Esophagus squamous epithelium (tissue), 5 donors: ENCODE measurements at places on chromosomes 12 and 14.

DNA sequence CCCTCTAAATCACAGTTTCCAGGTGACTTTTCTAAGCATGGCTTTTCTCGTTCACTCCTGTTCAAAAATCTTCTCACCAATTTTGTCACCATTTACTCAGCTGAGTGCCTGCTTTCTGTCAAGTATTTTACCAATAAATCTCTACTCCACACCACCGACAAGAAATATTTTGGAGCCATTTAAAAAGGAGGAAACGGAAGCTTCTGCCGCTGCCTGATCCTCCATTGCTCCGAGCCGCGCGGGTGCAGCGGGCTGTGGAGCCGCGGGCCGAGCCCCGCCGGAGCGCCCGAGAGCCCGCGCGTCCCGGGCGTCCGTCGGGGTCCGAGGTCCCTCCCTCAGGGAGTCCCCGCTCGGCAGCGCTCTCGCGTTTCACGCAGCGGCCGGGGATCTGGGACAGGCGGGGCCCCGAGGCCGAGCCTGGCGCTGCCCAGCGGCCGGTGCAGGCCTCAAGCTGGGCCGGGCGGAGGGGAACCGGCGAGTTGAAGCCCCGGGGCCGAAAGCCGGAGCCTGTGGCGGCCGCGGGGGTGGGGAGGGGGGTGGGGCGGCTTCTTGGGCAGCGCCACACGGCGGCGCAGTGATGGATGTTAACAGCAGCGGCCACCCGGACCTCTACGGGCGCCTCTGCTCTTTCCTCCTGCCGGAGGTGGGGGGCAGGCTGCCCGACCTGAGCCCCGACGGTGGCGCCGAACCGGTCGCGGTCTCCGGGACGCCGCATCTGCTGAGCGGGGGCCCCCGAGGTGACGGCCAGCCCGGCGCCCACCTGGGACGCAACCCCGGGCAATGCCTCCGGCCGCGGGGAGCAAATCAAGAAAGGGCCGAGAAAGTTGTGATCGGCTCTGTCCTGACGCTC is 1.1 kb upstream of the HEBP1 start:
- peak; percentile 5 for DNase-seq

GRCh38 chr14:105065280-105066228 is at the start of gene GPR132:
Gene GPR132, minus strand, starts transcription at chr14:105065430. Its CDS starts 10,010 bp downstream, at chr14:105055420.
- peak; percentile 48 for DNase-seq

DNA sequence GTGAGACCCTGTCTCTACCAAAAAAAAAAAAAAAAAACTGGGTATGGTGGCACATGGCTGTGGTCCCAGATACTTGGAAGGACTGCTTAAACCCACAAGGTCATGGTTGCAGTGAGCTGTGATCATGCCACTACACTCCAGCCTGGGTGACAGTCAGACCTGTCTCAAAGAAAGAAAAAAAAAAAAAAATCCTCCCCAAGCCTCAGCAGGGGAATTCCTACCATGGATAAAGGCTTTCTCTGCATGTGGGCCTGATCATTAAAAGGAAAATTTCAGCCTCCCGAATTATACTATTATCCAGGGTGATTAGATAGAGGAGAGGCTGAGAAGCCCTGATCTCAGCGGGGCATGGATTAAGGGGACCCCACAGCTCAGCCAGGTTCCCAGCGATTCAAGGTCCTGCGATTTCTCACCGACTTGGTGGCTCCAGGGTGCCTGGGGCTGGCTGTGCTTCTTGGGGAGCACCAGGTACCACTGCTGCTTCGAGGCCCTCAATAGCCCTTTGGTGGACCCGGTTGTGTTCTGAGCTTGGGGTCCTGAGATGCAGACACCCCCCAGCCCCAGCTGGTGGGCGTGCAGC is 5.6 kb downstream of the SH2B3 start:
- DNase-seq: no peak

- no peak for DNase-seq
Observed at GRCh38 chr14:53701108-53701875, 255.3 kb downstream of the BMP4 start.

GRCh38 chr12:121916719-121917118 is 1.7 kb upstream of the CFAP251 start:
- DNase-seq: no peak

DNA sequence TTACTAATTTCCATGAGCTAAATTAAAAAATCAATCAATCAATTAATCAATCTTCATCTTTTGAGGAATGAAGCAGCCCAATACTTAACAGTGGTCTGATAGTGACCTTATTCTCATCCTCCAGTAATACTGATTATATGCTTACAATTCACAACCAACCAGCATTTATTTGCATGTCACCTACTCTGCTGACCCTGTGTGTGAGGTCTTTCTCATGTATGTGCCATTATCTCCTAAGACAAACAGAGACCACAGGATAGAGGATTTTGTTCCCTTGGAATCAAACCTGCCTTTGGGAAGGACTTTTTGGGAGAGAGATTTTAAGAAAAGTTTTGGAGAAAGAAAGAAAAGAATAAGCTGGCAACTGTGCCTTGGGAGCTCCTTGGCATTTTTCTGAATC is 197.2 kb downstream of the NRXN3 start:
- no peak for DNase-seq

DNA sequence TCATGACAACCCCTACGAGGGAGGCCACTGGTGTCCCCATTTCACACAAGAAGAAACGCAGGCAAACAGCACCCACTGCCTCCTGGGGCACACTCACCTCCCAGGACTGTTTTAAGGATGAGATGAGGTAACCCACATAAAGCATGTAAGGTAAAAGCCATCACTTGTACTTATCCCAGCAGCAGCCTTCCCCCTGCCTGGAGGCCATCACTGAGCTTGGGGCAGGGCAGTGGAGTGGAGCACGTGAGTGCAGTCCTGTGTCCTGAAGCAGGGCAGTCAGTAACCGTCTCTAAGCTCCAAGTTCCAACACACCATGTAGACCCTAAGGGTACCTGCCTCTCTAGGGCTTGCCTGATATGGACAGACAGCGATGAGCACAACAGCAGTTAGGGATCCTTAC is 1.7 kb downstream of the POLE start:
- no peak for DNase-seq

GRCh38 chr14:96261053-96261452 is 5.0 kb downstream of the BDKRB1 start:
- DNase-seq: no peak

DNA sequence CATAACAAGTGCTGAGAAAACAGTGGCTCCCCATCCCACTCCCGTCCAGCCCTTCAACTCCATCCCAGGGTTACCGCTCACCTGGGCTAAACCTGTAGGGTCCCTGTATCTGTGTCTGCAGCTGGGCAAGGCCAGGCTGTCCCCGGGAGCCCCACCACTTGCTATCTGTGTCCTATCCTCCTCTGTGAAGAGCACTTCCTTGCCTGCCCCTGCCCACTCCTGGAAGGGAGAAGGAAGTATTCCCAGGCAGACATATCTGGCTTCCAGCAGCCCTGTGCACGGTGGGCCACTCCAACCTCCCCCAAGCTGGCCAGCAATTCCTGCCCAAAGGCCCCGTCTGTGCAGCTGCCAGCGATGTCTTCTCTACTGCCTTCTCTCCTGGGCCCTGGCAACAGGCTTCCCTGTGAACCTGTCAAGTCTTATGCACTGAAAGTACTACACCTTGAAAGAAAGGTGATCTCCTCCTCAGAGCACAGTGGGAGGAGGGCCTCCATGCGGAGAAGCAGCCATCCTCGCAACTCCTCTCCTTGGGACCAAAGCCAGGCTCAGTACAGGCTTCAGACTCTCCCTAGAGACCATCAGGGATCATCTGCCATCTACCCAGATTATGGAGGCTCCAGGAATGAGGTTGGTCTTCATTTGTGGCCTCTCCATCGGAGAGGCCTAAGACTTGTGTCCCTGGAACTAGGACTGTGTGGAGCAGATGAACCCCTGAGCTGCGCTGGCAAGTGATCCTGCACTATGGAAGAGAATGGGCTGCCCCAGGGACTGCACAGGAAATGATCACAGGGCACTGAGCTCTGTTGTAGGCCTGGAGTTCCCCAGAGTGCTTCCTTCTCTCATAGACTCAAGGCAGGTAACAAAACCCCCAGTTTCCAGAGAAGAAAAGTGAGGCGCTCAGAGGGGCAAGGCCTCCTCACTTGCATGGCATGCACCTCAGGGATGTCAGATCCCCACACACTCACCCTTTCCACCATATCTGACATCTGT is 663.6 kb downstream of the BCL11B start:
- no peak for DNase-seq

DNA sequence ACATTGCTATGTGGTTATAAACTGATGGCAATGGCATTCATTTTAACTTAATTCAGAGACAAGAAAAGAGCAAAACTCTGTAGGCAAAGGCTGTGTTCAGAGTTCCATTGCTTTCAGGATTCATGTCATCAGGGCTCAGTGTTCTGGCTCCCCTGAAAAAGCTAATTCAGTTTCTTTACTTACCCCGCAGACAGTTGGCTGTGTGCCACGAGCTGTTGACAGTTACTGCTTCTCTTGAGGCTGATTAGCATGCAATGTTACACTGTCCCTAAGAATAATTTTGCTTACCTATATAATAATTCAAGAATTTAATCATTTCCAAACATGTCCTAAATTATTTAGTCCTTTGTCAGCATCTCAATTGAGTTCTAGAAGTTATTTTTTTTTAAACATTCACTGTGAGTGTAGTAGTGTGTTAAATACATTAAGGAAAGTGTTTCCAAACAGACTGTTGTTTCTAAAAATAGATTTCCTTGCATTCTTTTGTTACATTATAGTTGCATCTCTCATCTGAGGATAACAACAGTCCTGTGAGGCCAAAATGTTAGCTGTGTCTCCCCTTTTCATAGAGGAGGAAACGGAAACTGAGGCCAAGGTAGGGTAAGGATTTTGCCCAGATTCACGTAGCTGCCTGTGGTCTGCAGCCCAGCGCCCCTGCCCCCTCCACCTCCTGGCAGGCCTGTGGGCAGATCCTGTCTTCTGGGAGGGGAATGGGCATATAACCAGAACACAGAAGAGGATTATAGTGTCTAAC is 98.6 kb downstream of the PELI2 start:
- DNase-seq: no peak

DNA sequence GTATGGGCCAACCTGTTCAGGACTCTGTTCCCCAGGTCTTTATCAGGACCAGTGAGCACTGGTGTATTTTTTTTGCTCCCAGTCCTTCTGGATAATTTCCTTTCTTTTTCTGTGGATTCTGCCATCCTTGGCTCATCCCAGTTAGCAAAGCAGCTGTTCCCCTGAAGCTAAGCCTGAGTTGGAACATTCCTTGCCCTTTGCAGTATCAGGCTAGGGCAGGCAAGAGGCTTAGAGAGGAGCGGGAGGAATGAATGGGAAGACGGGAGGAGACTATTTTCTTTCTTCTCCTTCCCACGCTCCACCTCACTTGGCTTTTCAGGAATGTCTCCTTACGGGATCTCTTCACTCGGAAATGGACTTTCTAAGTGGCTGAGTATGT is 29.2 kb downstream of the ERG28 start:
- DNase-seq: no peak

- no peak for DNase-seq
Observed at GRCh38 chr12:121499929-121500793, 80.7 kb downstream of the KDM2B start.

- DNase-seq: no peak
Observed at GRCh38 chr12:89129167-89129870, 223.0 kb downstream of the DUSP6 start.

GRCh38 chr12:108665608-108666202 is 32.0 kb upstream of the SELPLG start:
- no peak for DNase-seq

DNA sequence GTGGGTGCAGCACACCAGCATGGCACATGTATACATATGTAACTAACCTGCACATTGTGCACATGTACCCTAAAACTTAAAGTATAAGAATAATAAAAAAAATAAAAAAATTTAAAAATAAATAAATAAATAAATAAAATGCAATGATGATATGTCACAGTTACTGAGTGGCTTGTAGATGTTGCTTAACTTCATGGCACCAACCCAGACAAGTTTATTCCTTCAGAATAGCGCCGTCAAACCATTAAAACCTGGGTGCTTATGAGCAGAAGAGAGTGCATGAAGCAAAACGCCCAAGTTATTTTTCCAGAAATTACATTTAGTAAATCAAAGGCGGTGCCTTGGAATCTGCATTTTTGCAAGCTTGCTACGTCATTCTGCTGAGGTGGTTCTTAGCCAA is 417.9 kb downstream of the AEBP2 start:
- DNase-seq: no peak

GRCh38 chr14:55028476-55028875 is 1.4 kb downstream of the SOCS4 start:
- DNase-seq: no peak

DNA sequence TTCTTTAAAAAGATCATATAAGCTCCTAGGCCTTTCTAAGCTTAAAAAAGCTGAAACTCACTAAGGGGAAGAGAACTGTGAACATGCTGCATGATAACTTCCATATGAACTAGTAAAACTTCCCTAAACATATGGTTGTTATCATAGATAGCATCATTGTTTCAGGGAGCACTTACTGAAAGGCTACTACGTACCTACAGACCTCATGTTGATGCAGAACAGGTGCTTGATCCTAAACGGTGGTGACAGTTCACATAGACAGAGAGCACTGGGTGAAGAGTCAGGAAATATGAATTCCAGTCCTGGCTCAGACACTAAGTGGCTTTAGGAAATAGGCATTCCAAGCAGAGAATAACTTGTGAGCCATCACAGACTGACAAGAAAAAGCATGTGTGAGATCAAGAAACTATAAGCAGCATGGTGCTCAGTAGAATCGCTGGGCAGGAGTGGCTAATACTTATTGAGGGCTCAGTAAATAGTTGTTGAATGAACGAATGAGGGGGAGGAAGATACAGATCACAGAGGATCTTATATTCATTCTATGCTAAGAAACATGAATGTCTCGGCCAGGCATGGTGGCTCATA is 78.4 kb upstream of the NUDT4 start:
- DNase-seq: no peak

DNA sequence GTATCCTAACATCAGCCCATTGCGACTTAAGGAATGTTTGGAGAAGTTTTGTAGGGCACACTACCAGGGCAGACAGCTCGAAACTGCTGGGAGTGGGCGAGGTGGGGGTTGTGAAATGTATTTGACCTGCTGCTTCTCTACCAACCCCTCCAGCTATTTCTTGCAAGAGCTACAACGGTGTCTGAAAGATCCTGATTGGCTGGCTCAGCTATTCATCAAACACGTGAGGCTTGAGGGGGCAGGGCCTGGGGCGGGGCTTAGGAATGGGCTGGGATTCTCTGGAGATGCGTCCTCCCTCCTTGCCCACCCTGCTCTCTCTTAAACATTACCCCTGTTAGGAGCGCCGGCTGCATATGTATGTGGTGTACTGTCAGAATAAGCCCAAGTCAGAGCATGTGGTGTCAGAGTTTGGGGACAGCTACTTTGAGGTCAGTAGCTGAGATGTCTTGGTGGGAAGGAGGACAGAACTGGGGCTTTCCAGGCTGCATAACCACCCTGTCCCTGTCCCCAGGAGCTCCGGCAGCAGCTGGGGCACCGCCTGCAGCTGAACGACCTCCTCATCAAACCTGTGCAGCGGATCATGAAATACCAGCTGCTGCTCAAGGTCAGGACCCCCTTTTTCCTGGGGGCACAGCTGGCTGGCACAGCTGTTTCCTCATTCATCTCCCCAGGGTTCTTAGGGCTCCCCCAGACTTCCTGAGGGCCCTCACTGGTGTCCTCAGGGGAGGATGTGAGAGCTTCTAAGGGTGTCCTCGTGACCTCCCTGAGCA is 3.1 kb downstream of the ARHGEF25 start:
- DNase-seq: no peak

- no peak for DNase-seq
Observed at GRCh38 chr14:52313462-52313861, 650 bp upstream of the PTGER2 start.
